ENCODE measurements at places on chromosomes 7 and 10.

DNA sequence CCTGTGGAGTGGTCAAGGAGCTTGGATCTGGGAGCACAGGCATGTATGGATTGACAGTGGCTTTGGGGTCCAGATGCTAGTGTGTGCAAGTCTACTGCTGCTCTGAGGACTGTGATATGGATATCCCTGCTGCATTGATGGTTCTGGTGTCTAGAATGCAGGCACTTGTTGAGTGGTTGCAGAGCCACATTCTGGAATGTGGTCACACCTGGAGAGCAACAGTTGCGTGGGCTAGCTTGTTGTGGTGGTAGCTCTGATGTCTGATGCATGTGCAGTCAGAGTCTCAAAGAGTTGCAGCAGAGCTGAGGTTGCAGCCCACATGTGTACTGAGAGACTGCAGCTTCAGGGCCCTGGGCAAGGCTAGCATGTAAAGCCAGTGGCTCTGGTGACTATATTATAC is 43.2 kb downstream of the CCDC7 start:
- no peak for DNase-seq

GRCh38 chr10:119543814-119544642 is 1.5 kb upstream of the RGS10 start:
- DNase-seq, result no peak

DNA sequence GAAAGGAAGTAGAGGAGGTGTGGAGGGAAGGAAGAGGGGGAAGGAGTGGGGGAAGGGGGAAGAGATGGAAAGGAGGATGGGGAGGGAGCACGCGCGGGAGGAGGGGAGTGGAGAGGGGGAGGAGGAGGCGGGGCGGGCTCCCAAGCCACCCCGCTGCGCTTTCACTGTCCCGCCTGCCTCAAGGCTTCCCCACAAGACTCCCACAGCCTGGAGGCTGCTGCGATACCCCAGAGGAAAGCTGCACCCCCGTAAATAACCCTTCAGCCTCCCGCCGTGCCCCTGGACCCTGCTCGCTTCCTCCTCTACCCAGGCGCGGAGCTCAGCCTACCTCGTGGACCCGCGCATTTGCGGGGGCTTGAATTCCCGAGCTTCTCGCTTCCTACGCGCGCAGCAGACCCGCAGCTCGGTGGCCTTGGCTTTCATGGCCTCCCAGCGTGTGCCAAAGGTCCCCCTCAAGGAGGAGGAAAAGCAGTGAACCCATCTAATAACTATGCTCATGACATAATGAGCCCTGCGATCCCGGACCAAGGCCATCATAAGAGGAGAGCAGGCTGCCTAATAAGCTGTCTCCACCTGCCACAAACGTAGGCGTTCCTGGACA is at the start of gene C10orf67:
Gene C10orf67, minus strand, starts transcription at position 557 of the 601 bp plus-strand sequence. Its CDS starts 23 bp downstream, at position 534.
- no peak for DNase-seq

DNA sequence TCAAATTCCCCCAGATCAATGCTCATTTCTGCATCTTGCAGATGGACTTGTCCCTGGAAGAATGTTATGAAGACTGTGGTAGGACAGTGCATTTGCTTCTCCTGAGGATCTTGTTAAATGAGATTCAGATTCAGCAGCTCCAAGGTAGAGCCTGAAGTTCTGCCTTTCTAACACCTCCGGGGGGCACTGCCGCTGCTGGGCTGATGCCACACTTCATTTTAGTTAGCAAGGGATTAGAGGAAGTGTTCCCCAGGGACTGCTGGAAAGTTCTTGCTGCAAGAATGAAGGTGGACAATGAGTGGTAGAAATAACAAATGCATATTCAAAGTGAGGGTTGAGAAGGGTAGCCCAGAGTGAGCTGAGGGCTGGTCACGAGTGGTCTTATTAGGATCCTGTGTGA is 434.3 kb upstream of the AKR1E2 start:
- no peak for DNase-seq

DNA sequence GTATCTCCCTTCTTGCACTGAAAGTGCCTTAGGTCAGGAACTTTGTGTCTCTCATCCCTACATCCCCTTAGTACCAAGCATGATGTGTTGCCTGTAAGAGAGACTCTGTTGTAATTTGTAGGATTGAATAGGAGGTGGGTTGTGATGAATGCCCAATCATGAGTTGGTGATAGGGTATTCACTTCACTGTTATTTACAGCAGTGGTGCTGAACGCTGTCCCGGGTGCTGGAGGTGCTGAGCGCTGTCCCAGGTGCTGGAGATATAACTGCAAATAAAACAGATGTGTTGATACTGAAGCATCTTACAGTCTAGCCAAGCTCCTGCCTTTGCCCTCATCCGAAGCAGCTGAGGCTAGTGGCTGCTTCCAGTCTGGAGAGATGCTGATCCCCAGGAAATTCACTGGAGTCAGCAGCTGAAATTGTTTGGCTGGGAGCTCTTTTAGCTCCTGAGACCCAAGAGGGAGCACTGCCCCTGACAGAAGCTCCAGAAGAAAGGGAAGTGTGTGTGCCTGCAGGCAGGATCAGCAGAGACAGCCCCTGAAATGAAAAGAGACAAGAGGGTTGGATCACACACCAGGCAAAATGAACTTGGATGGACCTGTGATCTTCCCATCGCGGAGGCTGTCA is 183.4 kb downstream of the SORCS3 start:
- no peak for DNase-seq

- DNase-seq, result no peak
Measured at GRCh38 chr10:38118072-38118807, 24.1 kb downstream of the ZNF37A start.

GRCh38 chr10:49113741-49114141 is 1.6 kb downstream of the VSTM4 start:
- no peak for DNase-seq

DNA sequence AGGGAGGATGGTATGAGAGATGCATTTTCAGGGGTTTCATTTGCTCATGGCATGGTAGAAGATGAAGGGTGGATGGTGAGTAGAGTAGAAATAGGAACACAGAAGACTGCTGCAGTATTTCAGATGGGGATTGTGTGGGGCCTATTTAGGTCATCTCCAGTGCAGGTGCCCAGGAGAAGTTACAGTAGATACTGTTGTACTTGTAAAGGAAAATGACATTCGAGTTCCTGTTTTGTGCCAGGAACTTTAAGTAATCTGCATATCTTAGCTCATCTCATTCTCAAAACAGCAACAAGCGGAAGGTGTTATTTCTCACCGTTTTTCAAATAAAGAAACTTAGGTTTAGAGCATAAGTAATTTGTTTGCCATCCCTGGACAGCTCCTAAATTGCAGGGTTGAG is 156.2 kb downstream of the AUTS2 start:
- no peak for DNase-seq

- no peak for DNase-seq
Measured at GRCh38 chr10:44242826-44243225, 142.1 kb downstream of the CXCL12 start.

- no peak for DNase-seq
Measured at GRCh38 chr10:130485236-130485957, 349.2 kb downstream of the GLRX3 start.

DNA sequence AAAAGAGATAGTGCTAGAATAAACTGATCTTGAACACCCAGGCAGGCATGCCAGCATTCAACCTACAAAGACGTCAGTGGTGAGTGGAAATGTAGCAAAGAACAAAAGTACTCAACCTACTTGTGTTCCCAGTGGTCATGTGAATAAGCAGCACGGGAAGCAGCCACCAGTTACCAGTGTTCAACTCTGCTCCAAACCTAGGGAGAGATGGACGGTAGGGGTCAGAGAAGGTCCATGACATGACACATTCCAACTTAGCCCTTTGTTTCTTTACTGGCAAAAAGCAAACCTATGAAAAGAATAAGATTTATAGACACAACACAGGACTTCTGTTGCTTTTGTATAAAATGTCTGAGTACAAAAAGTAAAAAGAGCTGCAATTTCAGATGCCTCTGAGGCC is 511.4 kb downstream of the XPNPEP1 start:
- DNase-seq, result no peak

GRCh38 chr10:128063736-128064107 is 62.5 kb downstream of the MKI67 start:
- no peak for DNase-seq

- no peak for DNase-seq
Measured at GRCh38 chr10:103720964-103721335, 134.4 kb downstream of the SH3PXD2A start.

DNA sequence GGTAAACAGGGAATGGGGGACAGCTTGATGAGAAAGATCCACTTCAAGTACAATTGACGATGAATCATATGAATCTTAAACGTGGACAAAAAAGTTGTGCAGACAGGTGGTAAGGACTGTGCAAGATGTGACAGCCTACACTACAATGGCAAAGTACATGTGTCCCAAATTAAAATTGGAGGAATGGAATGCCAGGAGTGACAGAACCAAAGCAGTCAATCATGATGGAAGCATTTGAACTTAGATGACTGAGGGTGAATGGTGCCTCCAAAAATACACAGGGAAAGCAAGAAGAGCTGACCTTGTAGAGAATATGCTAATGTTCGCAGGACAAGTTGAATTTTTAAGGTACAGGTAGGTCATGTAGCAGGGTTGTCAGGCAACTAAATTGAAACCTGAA is 150.3 kb upstream of the WNT16 start:
- DNase-seq, result no peak

GRCh38 chr10:80429521-80429973 is 21.2 kb downstream of the PRXL2A start:
- DNase-seq, result no peak

DNA sequence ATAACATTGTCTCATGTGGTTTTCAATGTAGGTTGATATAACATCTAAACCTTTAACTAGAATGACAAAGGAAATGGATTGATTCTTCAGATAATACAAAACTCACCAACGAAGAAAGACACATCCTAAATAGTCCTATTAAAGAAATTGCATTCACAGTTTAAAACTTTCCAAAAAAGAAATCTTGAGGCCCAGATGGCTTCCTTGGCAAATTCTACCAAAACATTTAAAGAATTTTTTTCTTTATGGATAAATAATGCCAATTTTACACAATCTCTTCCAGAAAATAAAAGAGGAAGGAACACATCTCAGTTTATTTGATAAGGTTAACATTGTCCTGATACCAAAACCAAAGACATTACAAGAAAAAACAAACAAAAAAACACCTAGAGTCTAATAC is 349.5 kb downstream of the CALN1 start:
- no peak for DNase-seq

- no peak for DNase-seq
Measured at GRCh38 chr7:83691095-83691494, 42.2 kb upstream of the SEMA3E start.

DNA sequence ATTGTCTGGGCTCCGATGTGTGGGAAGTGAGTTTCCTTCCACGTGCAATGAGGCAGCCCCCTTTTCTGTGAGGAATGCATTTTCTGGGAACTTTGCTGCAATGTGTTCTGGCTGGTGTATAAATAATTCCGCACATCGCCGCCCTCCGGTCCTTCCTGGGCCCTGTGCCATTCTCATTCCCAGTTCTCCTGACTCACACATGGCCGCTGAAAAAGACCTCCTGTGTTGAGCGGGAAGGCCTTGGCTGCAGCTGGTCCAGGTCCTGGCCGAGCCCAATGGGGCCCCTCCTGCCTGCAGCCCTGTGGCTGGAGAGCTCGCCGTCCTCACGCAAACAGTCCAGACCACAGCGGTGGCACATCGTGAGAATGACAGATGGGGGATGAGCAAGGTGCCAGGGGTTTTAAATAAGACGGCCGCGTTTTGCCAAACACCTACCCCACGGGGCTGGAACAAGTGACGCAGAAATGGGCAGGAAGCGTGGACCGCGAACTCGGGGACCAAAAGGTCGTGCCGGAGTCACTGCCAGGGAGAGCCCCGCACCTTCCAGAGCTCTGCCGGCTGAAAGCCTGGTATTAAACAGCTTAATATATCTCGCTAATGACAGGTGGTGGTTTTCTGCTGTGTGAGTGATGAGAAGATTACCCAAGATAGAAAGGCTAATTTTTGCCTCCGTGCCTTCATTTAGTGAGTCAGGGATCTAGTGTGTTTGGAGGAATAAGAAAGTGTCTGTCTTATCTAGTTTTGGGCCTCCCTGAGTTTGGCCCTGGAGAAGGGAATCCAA is 37.0 kb downstream of the FAM20C start:
- DNase-seq, result no peak

DNA sequence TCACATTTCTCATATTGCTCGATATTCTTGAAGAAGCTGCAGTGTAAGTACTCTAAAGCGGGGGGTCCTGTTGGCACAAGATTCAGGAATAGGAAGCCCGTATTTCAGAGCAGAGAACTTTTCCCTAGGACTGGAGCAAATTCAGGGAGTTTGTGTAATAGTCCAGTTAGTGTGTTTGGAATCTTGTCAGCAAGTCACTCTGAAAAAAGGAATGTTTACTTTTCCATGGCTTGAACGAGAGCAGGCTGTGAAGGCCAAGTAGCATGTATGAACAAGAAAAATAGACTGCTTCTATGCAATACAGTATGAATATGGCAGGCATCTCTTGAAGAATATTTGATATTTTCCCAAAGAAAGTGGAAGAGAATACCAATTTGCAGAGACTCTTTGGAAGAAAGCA is 39.8 kb downstream of the CDC123 start:
- DNase-seq, result no peak

GRCh38 chr7:22607180-22607579 is 107.2 kb upstream of the STEAP1B start:
- DNase-seq, result no peak

- DNase-seq, result no peak
Measured at GRCh38 chr7:135308583-135309327, 75.1 kb downstream of the STRA8 start.

DNA sequence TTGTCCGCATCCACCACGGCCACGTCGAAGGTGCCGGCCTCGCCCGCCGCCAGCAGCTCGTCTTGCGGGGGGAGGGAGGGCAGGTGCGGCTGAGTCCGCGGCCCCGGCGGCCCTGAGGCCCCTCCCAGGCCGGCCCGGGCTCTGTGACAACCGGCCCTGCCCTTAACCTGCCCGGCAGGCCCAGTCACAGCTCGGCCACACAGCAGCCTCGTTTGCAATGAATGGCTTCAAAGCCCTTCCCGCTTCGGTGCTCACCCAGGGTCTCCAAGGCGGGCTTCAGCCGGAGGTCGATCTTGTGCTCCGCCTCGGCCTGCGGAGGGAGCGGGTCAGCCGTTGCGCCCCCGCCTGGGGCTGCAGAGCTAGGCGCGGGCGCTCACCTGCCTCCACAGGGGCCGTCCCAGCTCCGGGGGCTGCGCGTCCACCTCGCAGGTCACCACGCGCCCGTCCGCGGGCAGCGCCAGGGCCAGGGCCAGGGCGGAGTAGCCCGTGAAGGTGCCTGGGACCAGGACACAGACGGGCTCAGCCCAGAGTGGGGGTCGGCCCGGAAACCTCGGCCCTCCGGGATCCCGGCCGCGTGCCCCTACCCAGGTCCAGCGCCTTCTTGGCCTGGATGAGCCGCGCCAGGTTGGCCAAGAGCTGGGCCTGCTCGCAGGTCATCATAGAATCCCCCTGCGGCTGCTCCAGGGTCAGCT is 928 bp downstream of the COMTD1 start:
- DNase-seq, result no peak
